Effector CD4-positive, alpha-beta T cell (primary cell): ENCODE measurements at places on chromosomes 2 and 18.

GRCh38 chr18:65269375-65269774 is 481.4 kb upstream of the CDH7 start:
- no peak for DNase-seq

- no peak for DNase-seq
Observed at GRCh38 chr2:60861736-60862135, 19.6 kb upstream of the REL start.

GRCh38 chr2:142545036-142545435 is 332.4 kb upstream of the KYNU start:
- no peak for DNase-seq

DNA sequence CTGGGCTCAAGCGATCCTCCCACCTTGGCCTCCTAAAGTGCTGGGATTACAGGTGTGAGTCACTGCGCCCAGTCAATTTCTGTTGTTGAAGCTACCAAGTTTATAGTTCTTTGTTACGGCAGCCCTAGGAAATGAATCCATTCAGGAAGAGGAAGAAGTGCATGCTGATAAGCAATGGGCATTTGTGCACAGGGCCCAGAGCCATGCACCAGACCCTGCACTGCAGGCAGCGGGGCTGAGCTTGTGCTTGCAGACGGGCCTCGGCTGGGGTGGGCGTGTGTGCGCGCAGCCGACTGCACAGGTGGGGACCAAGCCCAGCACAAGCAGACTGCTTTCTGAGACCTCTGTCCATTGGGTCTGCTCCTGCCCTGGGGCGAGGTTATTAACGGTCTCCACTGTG is 144.6 kb downstream of the CABLES1 start:
- no peak for DNase-seq

- no peak for DNase-seq
Observed at GRCh38 chr18:11388755-11389680, 220.4 kb upstream of the SLC35G4 start.
